ENCODE measurements at places on chromosomes 5 and 9.
A peak's percentile ranks its signal among the peaks of the same experiment; 100 is the strongest.

DNA sequence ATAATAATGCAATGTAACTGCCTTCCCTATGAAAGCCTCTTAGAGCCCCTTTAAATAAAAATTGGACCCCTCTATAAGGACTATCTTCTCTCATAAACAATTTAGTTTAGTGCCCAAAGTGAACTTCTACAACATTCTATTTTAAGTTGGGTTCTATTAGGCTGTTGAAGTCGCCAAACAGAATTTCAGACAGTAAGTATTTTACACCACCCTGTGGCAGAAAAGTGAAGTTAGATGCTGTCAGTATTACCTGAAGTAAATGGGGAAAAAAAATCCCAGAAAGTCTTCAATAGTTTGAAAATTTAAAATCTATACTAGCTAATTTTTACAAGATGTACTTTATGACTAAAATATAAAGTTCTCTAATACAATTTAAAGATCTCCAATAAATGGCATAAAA, 29.5 kb downstream of the CAAP1 start:
- no peak for DNase-seq

DNA sequence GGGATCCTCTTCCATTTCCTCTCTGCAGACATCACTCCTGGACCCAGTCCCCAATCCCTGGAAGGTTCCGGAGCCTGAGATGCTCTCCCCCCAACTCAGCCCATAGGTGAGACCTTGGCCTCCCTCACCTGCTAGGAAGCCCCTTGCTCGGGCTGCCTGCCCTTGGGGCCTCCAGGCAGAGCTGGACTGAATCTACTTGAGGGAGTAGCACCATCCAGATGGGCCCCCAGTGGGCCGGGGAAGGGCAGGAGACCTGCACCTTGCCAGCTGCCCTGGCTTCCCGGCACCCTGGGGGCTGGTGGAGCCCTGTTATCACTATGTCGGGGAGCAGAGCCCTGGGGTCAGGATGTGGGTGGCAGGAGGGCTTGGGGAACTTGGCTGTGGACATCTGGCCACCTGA, 26.9 kb upstream of the TMEM250 start:
- DNase-seq: no peak

DNA sequence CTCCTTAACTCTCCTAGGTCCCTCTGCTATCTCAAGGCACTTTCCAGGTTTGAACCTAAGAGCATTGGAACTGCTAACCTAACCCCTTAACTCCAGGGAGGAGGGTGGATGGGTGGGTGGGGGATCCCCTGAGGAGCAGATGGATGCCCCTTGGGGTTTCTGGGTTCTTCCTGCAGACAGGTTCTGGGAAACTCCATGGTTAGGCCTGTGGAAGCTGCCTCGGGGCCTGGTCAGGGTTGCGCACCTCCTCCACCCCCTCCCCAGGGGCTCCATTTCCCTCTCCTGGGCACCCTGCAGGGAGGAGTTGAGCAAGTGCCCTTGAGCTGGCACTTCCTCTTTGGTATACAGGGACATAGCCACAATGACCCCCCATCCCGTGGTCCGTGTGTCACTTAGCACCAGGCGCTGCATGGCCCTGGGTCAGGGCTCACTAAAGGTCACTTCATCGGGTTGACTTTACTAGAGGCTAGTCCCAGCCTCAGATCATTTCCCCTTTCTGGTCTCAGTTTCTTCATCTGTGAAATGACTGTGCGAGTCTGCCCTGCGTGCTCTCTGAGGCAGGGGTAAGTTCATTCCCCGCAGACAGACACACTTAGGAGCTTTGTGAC, 16.0 kb downstream of the CXXC5 start:
- DNase-seq: peak; percentile 70

- no peak for DNase-seq
Observed at GRCh38 chr5:151661968-151662732, 24.6 kb downstream of the SPARC start.

DNA sequence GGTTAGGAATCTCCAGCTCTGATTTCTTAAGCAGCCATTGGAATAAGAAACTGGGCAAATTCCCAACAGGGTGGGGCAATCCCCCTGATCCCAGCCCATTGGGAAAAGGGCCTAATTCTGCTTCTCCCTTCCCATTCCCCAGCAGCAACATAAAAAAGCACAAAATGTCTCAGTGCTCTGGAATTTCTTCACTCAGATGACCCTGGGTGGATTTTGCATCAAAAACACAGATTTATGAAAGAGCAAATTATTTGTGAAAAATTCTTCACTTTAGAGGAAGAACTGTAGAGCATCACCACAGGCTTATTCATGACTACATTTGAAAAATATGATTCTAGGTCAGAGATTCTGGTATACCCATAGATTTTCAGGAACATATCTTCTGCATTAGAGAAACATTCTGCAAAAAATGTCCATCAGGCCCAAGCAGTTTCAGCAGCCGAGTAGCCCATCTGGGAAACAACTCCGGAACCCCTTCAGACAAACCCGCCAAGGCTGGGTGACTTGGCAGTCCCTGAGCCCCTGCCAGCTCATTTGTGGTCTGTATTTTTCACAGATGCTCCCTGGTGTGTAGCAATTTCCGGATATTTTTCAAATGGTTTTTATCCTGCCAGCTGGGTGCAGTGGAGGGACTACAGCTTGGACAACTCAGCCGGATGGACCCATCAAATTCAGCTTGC, 102.1 kb upstream of the RANBP3L start:
- peak; percentile 83 for DNase-seq

GRCh38 chr5:132651838-132652469, 6.0 kb upstream of the IL13 start:
- no peak for DNase-seq
